Amniotic epithelial cell (primary cell): ENCODE measurements at places on chromosomes 6 and 20.

- peak; percentile 96 for DNase-seq
These were observed 2.8 kb downstream of the JARID2 start for GRCh38 chr6:15248451-15249370.

DNA sequence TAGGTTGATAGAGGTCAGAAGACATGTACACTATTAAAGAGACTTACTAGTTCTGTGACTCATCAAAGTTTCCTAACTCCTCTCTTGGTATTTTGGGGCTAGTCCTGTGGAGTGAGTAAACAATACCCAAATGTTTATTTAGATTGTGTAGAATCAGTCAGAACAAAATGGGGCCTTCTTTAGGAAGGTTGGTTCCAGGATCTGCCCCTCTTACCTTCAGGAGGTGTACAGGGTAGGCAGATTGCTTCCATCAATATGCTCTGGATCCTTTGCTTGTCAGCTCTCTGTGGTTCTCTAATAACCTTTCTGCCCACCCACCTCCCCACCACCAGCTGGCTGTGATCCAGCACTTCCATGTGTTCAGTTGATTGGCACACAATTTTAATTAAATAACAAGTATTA, 107.0 kb downstream of the POPDC3 start:
- peak; percentile 76 for DNase-seq

GRCh38 chr6:116393430-116393829, 22.7 kb downstream of the DSE start:
- DNase-seq: no peak

DNA sequence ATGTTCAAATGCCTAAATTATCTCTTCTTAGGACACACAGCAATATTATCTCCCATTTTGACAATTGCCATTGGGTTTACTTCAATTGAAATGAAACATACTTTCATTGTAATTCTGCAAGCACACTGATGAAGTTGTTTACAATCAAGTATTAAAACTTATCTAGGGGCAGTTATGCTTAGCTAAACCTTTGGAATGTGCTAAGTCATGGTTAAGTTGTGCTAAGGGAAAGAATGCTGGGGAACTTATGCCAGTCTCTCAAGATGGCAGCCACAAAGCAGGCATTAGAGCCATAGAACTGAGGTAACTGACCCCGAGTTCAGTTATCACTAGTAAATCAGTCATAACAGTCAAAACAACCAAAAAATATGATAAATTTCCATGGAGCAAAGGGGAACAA, 59.1 kb upstream of the NT5E start:
- DNase-seq: peak; percentile 85

GRCh38 chr6:44708208-44708607, 320.7 kb downstream of the CDC5L start:
- no peak for DNase-seq

- DNase-seq: no peak
These were observed 178.7 kb upstream of the IRAK1BP1 start for GRCh38 chr6:78688668-78689067.

DNA sequence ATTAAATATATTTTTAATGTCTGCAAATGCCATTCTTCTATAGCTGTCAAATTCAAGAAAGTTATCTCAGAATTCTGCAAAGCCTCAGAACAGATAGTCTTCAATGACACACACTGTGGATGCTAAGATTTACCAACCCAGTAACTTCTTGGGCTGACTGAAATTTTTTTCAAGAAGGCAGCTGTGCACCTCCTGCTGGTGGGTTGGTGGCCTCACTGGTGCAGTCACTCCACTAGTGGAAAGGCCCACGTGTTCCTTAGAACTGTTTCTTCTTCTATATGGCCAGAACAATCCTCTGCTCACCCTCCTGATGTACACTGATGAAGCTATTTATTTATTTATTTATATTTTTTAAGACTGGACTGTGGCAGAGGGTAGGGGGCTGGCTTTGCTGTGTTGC, 28.1 kb upstream of the MTCL3 start:
- peak; percentile 19 for DNase-seq

DNA sequence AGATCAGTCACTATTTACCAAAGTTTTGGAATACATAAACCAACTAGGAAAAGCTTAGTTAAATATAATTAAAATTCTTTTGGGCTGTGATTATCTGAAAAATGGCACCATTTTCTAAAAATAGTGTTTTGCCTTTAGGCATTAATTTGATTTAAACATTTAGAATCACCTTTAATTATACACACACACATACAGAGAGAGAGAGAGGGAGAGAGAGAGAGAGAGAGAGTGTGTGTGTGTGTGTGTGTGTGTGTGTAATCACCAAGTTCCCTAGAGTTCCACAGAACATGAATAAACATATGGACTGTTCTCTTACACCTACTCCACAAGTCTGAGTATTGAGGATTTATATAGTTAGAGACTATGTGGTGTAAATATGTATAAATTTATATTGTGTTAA, 141.2 kb upstream of the ATXN1 start:
- no peak for DNase-seq

DNA sequence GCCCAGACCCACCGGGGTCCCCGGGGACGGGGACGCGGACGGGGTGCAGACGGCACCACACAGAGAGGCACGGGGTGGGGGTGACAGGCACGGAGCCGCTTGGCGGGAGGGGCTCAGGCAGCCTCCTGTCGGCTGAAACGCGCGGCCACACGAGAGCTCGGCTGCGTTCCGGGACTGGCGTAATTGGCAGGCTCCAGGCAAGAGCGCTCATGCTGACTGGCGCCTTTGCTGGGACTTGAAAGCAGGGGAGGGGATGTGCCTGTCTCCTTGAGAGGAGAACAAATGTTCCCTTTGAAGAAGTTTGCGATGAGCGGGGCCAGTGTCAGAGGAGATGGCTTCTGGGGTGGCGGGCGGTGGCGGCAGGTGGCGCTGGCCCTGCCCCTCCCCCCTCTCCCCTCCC, 25.8 kb downstream of the BHLHE23 start:
- DNase-seq: no peak

- DNase-seq: no peak
These were observed 296.3 kb downstream of the CDKAL1 start for GRCh38 chr6:20830576-20830975.

DNA sequence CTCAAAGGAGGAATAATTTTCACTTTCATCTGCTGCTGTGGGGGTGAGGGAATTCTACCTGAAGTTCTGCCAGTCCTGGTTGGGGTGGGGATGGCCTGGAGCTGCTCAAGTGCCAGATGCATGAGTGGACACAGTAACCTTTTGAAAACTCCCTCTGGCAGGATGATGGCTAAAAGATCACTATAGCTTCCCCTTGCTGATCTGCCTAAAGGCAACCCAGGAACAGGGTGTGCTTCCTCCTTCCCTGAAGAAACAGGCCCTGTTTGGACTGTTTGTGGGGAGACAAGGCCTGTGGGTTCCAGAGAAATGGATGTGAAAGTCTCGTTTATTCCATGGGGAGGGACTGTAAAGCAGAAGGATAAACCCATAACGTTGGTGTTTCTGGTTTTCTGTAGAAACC, 176.9 kb downstream of the DTNBP1 start:
- DNase-seq: no peak

DNA sequence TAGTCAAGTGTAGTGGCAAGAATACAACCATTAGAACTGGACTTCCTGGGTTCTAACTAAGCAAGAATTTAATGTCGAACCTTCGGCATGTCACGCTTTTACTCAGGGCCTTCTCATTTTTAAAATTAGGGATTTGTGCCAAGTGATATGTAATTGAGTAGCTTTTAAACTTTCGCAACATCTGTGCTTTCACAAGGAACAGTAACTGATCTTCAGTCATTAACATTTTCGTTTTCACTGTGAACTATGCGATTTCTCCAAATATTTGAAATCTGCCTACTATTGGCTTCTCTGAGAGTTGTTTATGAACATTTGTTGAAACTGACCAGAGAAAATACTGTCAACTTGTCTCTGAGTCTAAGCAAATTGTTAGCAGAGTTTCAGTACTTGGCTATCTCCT, 27.6 kb downstream of the GRM1 start:
- DNase-seq: no peak

- no peak for DNase-seq
These were observed 231.0 kb downstream of the SOD2 start for GRCh38 chr6:159461998-159462397.

GRCh38 chr6:111176038-111176759, 88.9 kb downstream of the SLC16A10 start:
- DNase-seq: no peak

- no peak for DNase-seq
These were observed 59.2 kb downstream of the TENT5A start for GRCh38 chr6:81693266-81693665.

DNA sequence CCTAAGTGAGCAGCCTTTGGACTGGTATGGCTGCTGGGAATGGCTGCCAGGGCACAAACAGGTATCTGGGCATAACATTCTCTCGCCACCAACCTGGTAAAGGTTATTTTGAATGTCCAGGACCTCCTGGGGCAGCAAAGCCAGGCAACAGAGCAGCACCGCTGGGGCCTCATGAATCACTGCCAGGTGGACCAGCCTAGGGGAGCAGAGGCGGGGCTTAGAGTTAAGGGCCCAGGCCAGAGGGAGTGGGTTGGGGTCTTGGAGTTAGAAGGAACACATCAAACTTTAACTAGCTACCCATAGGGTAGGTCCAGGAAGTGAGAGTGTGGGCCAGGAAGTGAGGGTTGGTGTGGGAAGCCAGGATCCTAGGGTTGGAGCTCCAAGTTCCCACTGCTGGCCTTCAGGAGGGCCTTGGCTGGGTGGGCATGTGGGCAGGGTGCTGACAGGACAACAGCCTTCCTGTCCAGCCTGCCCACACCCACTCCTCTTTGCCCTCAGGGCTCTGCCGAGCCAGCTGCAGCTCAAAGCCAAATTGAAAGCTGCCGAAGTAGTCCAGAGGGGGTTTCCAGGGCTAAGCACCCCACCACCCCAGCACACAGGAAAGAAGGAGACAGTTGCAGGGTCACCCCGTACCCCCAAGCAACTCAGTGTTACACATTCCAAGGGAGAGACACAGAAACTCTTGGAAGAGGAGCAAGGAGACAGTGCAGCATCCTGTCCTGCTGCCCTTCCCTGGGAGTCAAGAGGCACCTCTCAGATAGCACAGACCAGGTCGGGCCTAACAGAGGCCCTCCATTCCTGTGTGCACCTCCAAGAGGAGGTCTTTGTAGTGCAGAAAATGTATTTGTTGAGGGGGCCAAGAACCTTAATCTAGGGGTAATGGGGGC, 2.6 kb downstream of the NFKBIE start:
- no peak for DNase-seq

- DNase-seq: no peak
These were observed 19.8 kb downstream of the BFSP1 start for GRCh38 chr20:17511401-17511800.

DNA sequence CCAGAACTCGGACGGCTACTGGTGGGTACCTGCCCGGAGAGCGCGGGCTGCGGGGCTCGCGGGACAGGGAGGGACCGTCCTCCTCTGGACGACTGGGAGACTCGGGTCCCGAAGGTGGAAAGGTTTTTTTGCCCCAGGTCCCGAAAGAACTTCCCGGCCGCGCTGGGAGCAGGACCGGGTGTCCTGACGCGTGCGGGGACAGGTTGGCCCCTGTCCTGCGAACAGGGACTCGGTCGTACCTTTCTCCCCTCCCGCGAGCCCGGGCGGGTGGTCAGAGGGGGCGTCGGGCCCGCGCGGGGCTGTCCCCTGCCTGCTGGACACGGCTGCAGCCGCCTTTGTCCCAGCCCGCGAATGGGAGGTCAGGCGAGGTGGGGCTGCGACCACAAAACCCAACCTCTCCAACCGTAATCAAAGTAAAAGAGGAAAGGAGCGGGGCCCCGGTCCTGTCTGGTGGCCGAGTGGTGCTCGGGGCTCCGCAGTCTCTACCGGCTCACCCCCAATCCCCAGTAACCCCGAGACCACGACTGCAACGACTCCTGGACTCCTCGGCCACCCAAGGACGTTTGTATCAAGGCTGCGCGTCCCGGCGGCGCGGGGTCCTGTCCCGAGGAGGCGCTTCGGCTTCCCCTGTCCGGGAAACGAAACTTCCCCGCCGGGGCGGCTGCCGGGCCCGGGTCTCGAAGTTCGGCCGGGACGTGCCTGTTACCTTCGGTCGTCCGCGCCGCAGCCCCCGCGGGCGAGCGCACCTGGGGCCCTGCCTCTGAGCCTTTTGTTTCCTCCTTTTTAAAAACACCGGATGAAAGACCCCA, 798 bp downstream of the DSP start:
- DNase-seq: no peak

GRCh38 chr6:140459209-140459608, 1084.8 kb upstream of the CITED2 start:
- no peak for DNase-seq

DNA sequence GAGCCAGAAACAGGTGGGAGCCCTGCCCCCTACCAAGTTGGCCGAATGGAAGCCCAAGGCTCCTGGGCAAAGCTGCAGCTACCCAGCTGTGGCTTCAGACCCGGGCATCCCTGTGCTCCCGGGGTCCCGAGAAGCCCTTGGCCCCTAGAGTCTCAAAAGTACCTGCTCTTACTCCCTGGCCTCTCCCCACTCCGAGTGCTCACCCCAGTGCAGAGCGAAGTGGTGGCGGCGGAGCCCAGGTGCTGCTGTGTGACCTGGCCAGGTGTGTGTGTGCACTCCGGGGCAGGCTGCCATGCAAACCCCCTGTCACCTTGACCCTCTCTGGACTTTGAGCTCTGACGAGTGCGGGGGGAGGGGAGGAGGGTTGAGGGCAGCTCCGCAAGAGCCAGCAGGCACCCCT, 493.8 kb upstream of the MANEA start:
- DNase-seq: no peak

GRCh38 chr6:7138921-7139358, 31.2 kb downstream of the RREB1 start:
- no peak for DNase-seq

DNA sequence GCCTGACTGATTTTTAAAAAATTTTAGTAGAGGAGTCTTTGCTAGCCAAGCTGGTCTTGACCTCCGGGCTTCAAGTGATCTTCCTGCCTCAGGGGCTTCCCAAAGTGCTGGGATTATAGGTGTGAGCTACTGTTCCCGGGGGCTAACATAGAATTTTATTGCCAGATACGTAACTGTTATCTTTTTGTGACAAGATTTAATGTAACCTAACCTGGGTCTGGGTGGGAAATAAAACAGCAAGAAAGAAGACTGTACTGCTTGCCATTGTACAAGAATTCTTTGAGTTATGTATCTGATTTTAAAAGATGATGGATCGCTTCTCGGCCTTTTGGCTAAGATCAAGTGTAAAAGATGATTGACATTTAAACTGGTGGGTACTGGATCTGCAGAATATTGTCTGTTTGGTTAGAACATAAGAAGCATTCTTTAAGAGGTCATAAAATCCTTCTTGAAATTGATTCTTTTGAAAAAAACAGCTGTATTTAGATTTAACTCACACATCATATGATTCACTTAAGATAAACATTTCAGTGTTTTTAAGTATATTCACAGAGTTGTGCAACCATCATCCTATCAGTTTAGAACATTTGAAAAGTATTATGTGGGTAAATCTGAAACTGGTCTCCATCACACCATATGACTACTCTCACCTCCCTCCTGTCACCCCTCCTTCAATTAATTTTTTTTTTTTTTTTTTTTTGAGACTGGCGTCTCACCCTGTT, 21.6 kb downstream of the TPX2 start:
- DNase-seq: peak; percentile 93

- DNase-seq: peak; percentile 44
These were observed 17.7 kb downstream of the RAB22A start for GRCh38 chr20:58327211-58327610.

DNA sequence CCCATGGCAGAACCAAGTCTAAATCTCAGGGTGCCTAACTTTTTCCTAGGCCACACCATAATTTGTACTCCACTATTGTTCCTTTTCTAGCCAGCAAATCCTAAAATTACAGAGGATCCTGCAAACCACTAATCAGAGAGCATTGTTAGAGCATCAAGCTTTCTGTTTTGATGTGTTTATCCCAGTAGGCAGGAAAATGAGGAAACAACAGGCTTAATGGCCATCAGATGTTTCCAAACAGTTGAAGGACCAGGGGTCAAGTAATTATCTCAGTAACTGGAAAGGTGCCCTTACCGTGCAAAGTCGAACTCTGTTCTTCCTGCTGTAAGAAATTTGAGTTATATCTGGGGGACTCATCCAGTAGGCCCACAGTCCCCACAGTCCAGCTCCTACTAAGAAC, 58.7 kb downstream of the RALY start:
- no peak for DNase-seq
